NCI-H1436 treated with DMSO at 0.1 percent for 48 hours (cell line): ENCODE measurements at places on chromosomes 11 and 22.

DNA sequence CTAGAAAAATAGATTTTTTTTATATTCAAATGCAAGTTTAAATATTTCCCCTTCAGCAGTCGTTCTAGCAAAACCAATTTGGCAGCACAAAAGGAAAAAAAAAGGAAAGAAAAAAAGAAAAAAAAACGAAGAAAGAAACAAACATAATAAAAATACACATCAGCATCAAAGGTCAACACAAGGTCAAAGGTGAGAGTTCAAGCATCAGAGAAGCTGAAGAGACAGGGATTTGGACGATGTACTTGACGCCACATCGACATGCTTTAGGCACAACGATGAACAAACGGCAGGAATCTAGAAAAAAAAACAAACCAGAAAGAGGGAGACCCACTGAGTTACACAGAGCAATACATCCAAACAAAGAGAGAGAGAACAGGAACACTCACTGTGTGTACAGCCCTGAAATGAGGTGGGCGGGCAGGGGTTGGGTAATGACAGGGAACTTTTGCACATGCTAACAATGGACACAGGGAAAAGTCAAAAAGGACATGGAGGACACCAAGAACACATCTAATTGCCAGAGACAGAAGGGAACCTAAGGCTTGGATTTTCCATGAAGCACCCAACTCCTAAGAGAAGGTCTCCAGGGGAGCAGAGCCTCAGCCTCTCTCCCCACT, 19.8 kb upstream of the RAPSN start:
- no peak for DNase-seq

GRCh38 chr11:73647459-73648100, 1.2 kb downstream of the PLEKHB1 start:
- peak; percentile 80 for DNase-seq

DNA sequence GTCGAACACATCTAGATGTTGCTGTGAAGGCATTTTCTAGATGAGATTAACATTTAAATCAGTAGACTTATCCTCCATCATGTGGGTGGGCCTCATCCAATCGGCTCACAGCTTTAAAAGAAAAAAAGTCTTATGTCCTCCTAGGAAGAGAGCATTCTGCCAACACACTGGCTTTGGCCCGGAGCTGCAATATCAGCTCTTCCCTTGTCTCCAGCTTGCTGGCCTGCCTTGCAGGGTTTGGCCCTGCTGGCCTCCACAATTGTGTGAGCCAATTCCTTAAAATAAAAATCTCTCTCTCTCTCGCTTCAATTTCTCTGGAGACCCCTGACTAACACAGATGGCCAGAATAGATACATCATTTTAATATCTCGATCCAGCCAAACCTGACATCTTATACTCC, 13.1 kb upstream of the ABCC8 start:
- DNase-seq: no peak

DNA sequence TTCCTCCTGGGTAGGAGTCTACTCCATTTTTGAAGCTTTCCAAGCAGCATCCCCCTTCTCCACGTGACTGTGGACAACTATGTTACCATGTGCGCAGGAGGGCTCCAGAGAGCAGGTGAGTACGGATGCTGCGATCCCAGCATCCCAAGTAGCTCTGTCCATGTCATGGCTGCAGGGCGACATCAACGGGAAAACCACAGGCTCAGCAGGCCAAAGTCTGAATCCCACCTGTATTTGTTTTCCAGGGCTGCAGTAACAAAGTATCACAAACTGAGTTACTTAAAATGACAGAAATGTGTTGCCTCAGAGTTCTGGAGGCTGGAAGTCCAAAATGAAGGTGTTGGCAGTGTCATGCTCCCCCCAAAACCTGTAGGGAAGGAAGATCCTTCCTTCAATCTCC, 40.3 kb downstream of the MCHR1 start:
- DNase-seq: no peak

- DNase-seq: no peak
Measured at GRCh38 chr11:107719557-107720302, 7.9 kb upstream of the SLN start.
